ENCODE measurements at places on chromosomes 7 and 10.

- no peak for DNase-seq
Measured at GRCh38 chr7:135911099-135911498, 66.1 kb downstream of the MTPN start.

- DNase-seq: no peak
Measured at GRCh38 chr10:52853704-52854103, 81.1 kb upstream of the MBL2 start.

DNA sequence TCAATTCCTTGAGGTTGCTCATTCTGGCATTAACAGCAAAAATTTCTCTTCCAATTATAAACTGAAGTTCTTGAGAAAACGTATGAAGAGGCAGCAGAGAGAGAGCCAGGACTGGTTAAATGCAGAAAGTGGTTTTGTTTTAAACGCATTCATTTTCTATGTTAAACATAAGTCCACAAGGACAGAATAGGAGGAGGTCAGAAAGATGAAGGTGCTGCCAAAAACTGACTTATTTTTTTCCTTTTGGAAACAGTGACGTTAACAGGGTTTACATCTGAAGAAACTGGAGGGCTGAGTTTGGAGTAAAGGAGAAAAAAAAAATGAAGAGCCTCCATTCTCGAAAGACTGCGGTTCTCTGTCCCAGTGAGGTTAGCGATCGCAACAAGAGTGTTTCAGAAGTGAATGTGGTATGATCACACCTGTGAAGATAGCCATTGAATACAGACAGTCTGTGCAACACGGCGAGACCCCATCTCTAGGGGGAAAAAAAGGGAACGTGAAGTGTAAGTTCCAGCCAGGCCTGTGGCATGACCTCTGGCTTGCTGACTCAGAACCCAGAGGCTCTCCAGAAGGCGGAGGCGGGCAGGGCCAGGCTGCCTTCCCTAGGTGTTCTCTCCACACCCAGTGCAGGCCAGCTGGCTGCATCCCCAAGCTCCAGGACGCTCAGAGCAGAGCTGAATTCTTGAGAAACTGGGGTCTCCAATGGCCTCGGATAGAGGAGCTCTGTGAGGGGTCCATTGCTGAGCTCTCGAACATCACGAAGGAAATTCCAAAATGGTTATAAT, 84.0 kb downstream of the CHST15 start:
- DNase-seq: no peak

DNA sequence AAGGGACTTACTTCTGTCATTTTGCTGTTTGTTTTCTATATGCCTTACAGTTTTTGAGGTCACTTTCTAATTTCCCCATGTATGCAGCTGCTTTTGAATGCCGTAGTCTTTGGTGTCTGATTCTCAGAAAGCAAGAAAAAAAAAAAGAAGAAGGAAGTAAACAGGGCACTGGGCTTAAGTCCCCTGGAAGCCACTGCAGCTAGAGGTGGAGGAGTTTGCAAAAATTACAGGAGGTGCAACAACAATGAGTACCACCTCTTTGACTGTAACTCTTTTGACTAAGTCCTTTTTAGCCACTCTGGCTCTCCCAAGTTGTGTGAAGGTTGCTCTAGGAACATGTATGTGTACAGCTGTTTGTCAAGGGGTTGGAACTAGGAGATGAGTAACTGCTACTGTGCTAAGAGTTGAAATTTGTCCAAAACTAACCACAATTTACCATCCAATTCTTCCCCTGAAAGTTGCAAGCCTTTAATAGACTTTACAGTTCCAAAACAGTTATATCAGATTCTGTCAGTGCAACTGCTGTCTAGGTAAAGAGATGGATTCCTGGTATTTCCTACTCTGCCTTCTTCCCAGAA, 588.0 kb upstream of the LRRN3 start:
- no peak for DNase-seq

GRCh38 chr7:18753972-18754610, 258.5 kb downstream of the HDAC9 start:
- DNase-seq: no peak
